Stimulated activated CD4-positive, alpha-beta T cell treated with anti-CD3 and anti-CD28 coated beads, Interleukin-4, amount 100 ng/mL, for 4 hours (primary cell): ENCODE measurements at places on chromosomes 3 and 15.

DNA sequence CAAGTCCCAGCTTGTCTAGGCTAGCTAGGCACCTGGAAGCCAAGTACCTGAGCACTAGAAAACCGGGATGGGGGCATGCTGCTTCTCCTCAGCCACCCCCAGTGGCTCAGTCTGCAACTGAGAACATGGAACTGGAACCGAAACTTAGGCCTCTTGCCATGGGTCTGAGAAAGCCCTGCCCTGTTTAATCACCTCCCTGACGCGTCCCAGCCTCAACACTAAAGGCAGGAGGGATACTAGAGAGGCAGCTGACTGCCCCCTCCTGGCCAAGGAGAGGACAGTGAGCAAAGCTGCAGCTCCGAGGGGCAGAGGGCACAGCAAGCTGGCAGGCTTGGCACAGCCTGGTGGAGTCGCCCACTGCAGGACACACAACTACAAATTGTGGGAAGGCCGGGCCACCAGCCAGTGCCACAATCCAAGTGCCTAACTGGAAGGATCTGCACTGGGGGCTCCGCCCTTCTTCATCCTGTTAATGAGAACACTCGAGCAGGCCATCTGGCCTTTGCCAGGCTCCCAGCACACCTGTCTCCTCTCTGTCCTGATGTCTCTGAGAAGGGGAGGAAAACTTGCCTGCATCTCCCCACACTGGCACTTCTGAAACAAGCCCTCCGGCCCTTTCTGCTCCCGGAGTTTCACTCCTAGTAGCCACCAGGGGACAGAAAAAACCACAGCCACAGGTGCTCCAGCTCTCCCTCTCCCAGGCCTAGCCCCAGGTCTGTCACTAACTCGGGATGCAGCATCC, 53.7 kb downstream of the BDH1 start:
- DNase-seq, result peak; percentile 9

- DNase-seq, result no peak
These were observed 6.0 kb upstream of the ACAD9 start for GRCh38 chr3:128873244-128874022.

DNA sequence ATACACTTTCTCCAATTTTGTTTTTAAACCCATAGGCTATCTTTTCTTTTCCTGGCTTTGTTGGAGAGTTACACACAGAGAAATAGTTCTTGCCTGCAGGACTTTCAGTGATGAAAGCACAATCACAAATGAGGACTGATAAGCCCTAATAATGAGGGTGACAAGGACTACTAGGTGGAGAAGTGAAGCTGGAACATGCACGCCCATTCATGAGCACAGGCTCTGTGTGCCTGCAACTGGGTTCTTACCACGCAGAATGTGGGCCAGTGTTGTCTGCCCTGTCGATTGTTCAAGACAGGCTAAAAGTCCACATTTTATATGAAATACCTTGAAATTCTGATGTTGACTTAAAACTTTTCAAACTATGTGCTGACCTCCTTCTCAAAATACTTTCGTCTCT, 162.3 kb upstream of the STRIT1 start:
- DNase-seq, result no peak

DNA sequence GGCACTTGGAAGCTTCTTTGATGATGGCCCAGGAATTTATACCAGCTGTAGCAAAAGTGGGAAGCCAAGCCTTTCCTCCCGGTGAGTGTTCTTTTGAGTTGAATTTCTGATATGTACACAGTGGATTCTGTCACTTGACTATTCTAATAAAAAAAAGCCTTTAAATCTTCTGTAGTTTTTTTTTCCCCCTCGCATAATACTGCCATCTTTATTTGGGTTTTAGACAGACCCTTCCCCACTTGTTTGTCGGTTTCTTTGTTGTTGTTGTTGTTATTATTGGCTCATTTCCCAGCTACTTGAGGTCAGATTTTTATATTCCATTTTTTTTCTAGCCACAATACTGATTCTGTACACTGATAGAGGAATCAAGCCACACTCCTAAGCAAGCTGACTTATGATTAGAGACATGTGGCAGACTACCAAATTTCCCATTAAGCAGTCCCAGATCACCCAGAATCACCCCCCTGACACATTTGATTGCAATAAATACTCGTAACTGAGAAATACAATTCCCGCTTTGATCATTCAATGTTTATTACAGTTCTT, 122.4 kb upstream of the IL12A start:
- DNase-seq, result no peak

GRCh38 chr3:72133329-72134011, 348.5 kb upstream of the PROK2 start:
- no peak for DNase-seq

- no peak for DNase-seq
These were observed 55.6 kb downstream of the CGGBP1 start for GRCh38 chr3:88003115-88003755.

DNA sequence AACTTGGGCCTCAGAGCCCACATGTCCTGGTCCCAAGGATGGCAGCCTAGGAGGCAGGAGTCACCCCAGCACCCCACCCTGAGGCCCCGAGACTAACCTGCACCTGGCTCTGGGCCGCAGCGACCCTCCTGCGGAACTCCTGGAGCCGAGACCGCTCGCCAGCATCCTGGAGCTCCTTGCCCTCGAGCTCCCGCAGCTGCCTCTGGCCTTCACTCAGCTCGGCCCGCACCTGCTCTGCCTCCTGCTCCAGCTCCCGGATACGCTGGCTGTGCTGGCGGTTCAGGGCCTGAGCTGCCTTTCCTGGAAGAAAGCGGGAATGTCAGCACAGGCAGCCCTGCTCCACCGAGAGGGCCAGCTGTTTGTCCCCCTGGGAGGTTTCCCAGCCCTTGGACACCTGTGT, 13.2 kb downstream of the KIF7 start:
- DNase-seq, result no peak

GRCh38 chr15:58564981-58565380, 133.2 kb downstream of the LIPC start:
- DNase-seq, result no peak

- DNase-seq, result no peak
These were observed 164.3 kb upstream of the SETMAR start for GRCh38 chr3:4138786-4139431.

- no peak for DNase-seq
These were observed 102.9 kb upstream of the WDR72 start for GRCh38 chr15:53862386-53862785.

- no peak for DNase-seq
These were observed 50.3 kb downstream of the ZMAT3 start for GRCh38 chr3:179021119-179021903.

- no peak for DNase-seq
These were observed 249.4 kb downstream of the CHL1 start for GRCh38 chr3:445960-446359.

DNA sequence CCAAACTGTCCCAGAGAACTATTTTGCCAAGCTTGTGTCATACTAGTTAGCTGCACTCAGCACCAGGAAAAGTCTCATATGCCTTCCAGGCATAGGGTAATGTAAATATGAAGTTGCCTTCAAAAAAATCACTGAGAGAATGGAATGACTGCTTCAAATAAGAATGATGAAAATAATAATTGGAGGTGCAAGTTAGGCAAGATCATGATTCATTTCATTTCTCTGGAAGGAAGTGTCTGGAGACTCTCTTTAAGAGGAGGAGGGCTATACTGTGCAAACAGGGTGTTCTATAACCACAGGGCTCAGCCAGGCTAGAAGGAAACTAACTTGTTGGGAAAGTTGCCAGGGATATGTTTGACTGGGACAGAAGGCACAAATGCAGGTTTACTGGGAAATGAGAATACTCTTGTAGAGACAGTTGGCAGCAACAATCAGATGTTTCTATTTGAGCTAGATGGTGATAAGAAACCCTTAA, 4.3 kb downstream of the SIDT1 start:
- DNase-seq, result no peak

DNA sequence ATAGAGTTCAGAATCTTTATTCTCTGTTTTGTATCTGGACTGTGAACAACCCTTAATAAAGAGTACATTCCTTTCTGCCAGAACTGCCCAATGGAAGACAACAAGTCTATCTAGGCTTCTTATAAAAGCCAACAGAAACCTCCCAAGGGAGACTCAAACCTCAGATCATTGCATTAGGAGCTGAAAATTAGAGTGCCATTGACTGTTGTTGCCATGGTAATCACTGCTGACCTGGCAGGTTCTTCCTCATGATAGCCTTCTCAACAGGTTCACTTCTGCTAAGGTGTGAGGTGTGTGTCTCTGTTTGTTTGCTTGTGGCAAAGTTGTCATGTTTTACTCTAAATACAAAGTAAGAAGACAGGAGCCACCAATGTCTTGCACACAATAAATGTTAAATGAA, 79.2 kb downstream of the TMEM108 start:
- no peak for DNase-seq

DNA sequence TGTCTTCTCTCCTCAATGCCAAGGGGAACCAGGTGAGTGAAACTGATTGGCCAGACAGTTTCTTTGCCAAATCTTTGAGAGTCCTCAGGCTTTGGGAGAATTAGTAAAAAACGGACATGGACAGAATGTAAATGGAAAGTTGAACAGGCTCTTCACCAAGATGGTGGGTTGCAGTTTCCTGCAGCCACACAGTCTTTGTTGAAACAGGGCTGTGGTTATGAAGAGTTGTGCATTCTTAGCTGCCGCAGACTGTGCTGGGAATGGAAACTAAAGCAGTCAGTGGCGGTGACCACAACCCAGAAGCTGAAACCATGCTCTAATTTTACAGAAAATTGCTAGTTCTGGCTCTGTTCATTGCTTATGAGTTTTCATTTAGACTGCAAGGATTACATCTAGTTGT, 42.1 kb upstream of the TASOR start:
- DNase-seq, result peak; percentile 19
